ENCODE measurements at places on chromosomes 11 and 22.

- DNase-seq: peak; percentile 18
Measured at GRCh38 chr11:119673759-119674336, 55.2 kb downstream of the NECTIN1 start.

DNA sequence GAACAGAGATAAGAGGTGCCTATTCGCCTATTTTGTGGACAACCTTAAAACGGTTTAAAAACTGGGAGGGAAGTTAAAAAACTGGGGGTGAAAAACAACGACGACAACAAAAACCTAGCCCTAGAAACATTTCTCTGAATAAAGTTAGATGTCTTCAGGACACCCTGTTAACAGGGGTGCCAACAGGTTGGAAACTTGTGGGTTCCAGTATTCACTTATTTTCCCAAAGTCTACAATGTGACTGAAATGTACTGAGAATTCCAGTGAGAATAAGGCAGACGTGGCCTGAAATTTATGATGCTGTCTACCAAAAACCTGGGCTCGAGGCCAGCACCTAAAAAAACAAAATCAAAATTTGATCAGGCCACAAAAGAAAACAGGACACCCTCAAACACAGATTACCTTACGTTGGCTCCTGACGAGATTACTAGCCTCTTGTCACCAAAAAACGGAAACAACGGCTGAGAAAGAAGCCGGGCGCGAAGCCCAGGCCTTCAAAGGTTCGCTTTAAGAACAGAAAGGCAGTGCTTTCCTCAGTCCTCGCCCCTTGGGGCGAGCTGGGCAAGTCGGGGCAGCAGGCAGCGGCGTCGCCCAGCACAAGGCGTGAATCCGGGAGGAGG is 906 bp downstream of the CCDC90B start:
- DNase-seq: no peak

DNA sequence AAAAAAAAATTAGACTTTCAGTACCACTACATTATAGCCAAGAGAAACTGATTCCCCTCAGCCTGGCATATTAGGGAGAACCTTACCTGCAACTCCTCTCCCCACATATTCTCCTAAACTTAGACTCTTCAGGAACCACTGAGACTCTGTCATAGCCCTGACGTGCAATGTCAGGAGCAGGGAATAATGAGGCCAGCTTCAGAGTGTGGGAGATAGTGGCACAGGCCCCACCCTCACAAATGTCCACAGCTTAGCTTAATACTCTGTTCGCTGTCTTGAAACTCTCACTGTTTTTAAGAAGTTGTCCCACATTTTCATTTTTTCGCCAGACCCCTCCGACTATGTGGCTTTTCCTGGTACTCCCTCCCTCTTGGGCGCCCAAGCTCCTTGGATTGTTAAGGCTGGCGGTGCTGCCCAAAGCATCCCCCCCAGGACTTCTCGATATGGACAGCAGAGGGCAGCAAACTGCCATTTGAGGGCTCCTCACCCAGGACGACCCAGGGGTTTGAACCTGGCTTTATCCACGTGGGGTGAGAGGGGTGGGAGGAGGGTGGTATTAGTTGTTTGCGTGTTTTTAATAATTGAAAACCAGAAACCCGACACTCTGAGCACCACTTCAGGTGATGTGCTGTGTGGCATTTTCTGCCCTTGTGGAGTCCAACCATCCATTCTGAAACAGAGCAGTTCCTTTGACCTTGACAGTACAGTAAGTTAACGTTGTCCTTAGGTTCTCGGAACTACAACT is 45.2 kb upstream of the RASSF10 start:
- DNase-seq: peak; percentile 55

GRCh38 chr11:71330349-71330748 is 78.0 kb upstream of the SHANK2 start:
- no peak for DNase-seq

DNA sequence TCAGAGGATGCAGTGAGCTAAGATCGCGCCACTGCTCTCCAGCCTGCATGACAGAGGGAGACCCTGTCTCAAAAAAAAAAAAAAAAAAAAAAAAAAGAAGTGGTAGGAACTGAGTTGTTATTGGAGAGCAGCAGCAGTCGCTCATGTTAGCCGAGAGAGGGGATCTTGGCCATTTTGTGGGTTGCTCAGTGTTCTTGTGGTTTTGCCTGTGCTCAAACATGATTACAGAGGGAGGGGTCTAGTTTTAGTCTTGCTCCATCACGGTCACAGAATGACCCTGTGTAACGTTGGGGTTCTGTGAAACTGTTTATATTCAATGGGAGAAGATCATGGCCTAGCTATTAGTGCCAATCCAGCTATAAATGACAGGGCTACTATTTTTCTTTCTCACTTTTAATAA is 1.9 kb downstream of the DPAGT1 start:
- DNase-seq: no peak

- DNase-seq: no peak
Measured at GRCh38 chr11:21911061-21911460, 281.8 kb upstream of the ANO5 start.

DNA sequence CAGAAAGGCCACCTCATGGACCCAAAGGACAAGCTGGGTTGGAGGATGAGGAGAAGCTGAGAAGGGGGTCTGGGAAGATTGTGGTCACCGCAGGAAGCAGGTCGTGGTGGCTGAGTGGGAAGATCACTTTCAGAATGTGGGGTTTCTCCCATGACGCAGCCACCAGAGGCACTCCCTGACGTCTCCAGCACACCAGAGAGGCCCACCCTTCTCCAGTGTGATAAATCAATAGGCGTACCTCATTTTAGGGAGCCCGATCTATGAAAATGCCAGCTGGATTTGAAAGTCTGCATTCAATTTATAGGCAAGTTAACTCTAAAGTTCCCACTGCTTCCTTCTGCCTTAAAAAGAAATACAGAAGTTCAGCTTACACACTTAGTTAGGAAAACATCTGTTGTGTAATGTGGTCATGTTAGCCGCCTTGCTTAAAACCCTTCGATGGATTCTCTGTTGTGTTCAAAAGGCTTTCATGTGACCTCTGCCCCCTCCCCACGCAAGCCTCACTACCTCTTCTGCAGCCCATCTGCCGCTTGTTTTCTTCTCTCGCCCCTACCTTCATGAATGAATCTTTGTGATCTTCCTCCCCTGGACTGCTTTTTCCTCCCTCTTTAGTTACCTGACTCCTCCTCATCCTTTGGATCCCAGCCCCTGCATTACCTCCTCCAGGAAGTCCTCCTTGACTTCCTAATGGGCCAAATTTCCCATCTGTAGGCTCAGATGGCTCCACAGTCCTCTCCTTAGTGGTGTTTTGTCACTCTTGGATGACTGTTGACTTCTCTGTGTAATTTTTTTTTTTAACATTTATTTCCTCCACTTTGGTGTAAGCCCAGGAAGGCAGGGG is 10.7 kb downstream of the TSPAN18 start:
- no peak for DNase-seq

GRCh38 chr11:132595711-132596134 is 936.6 kb downstream of the OPCML start:
- DNase-seq: no peak

- DNase-seq: no peak
Measured at GRCh38 chr22:27809700-27810608, 8.4 kb upstream of the MN1 start.

GRCh38 chr11:66843776-66844495 is 695 bp downstream of the RCE1 start:
- DNase-seq: no peak

DNA sequence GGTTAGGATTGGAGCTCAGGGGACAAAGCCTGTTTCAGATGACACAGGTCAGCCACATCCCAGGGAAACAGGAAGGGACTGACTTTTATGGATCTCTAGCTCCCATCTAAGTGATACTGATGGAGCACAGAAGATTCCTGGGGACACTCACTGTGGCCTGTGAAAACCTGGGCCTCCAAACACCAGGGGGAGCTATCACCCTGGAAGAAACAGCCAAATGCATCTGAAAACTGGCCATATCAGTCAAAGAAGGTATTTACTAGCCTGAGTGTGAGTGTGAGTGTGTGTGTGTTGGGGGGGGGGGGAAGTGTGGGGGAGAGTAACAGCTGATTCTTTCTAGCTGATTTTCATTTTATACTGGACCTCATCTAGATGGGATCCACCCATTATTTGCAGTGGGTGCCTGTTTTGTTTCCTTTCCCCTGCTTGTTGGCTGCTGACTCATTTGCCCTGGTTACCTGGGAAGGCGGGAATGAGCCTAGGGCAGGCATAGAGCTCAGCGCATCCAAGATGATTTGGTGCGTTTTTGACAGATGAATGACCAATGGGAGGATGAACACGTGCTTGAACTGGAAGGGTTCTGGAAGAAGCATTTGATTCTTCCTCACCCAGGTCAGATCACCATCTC is 284.0 kb downstream of the KIRREL3 start:
- no peak for DNase-seq

DNA sequence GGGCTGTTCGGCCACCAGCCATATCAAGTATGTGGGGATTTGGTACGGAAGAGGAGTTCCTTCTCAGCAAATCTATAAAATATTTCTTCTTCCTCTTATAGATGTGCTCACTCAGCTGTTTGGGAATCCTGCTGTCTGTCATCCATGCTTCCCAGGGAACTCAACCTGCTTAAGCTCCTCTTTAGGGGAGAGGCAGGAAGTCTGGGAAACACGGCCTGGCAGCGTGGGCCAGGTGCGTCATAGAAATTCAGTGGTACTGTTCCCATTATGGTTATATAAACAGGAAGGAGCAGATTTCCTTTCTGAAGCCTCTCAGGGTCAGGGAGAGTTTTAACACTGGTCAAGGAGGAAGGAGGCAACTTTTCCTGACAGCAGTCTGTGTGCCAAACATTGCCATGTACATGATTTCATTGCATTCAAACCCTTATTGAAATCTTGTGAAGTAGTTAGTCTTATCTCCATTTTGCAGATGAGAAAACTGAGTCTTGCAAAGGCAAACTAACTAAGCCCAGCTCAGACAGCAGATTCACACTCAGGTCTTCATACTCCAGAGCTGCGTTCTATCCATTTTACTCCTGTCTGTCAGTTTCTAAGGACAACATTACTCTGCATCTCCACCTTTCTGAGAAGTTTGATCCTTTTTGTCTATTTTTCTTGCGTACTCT is 35.4 kb upstream of the AMOTL1 start:
- no peak for DNase-seq

All from stimulated activated CD4-positive, alpha-beta T cell treated with anti-CD3 and anti-CD28 coated beads, Interleukin-4, amount 100 ng/mL, for 4 hours (primary cell).